ENCODE measurements at places on chromosomes 1 and 21.
A peak's percentile ranks its signal among the peaks of the same experiment; 100 is the strongest.

DNA sequence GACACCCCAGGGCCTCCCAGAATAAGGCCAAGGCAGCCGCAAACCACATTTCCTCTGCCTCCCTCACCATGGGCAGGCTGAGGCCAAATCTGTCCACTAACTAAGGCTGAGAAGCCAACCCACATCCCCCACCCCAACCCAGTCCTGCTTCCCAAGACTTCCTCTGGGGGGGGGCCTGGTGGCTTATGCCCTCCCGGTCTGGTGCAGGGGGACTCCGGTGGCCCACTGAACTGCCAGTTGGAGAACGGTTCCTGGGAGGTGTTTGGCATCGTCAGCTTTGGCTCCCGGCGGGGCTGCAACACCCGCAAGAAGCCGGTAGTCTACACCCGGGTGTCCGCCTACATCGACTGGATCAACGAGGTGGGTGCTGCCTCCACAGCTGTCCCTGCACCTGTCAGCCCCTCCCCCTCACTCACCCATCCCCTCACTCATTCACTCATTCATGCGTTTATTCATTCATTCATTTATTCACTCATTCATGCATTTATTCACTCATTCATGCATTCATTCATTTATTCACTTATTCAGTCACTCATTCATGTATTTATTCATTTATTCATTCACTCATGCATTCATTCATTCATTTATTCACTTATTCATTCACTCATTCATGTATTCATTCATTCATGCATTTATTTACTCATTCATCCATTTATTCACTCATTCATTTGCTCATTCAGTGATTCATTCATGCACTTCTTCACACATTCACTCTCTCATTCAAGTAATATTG is 7.3 kb downstream of the CTRC start:
- no peak for DNase-seq

- DNase-seq: no peak
Measured at GRCh38 chr1:99281105-99281504, 16.8 kb downstream of the PLPPR4 start.

DNA sequence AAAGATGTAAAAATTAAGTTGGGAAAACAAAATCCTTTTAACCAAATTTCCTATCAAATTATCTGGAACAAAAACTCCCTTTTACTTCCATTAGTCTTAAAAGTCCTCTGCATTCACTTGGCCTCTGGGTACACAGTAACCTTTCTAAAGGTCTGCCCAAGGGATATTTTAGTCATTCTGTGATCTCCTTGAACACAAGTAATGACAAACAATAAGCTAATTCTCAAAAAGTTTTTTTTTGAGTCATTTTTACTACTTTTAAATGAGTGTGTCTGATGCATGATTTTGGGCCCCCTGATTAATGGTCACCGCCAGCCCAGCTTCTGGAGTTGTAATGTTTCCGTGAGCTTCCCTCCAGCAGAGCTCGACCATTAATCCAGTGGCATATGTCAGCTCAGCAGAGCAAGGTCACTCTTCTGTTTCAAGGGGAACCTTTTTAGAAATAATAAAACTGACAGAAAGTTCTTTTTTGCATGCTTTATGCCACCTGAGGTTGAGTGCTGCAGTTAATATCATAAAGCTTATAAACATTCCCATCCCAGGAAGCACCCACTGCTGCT is 14.3 kb downstream of the SAMSN1 start:
- DNase-seq: no peak

GRCh38 chr1:38776466-38777065 is 83.0 kb downstream of the RRAGC start:
- DNase-seq: no peak

GRCh38 chr1:172465617-172466016 is 21.7 kb upstream of the PIGC start:
- no peak for DNase-seq

DNA sequence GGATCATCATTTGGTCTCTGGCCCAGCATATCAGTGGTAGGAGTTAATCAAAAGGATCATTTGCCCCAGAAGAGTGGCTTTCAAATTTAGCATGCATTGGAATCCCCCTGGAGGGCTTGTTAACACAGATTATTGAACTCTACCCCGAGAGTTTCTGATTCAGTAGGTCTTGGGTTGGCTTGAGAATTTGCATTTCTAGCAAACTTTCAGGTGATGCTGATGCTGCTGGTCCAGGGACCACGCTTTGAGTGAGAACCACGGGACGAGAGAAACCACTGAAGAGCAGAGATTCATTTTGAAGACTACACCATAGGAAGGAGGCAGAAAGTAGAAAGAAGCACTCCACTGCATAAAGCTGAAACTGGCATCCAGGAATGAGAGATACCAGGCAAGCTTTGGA is 81.3 kb upstream of the DUSP10 start:
- DNase-seq: no peak

GRCh38 chr1:9589144-9589718 is 520 bp downstream of the TMEM201 start:
- peak; percentile 34 for DNase-seq

DNA sequence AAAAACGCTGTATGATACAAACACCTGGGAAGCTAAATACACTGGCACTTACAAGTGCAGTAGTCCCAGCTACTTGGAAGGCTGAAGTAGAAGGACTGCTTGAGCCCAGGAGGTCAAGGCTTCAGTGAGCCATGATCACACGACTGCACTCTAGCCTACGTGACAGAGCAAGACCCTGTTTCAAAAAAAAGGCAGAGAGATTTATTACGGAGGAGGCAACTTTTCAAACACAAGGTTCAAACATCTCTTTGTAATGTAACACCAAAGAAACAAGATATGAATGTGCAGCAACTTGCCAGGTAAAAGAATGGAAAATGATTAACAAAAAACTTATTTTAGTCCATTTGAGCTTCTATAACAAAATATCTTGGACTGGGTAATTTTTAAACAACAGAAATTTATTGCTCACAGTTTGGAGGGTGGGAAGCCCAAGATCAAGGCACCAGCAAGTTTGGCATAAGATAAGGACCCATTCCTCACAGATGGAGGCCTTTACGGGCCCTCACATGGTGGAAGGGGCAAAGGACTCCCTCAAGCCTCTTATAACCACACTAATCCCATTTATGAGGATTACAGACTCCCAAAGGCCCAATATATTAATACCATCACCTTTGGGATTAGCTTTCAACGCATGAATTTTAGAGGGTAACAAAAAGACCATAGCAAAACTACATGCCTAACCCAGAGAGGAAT is 73.3 kb downstream of the EVI5 start:
- DNase-seq: no peak

GRCh38 chr1:167922023-167922422 is 8.1 kb upstream of the ADCY10 start:
- DNase-seq: peak; percentile 45

DNA sequence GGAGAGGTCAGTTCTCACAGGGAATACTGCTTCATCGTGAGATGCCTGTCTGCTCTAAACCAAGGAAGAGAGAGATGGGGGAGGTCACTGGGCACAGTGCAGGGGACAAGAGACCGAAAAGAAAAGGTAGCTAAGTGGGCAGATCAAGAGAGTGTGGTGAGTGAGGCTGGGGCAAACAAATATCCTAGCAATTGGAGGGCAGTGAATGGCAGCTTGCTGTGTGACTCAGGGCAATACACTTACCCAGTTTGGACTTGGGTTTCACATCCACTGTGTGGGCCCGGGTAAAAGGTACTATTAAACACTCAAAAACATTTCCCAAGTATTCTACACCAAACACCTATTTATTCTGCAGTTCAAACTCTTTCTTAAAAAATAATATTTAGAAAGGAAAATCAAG is 10.2 kb downstream of the PLXNA2 start:
- DNase-seq: no peak

DNA sequence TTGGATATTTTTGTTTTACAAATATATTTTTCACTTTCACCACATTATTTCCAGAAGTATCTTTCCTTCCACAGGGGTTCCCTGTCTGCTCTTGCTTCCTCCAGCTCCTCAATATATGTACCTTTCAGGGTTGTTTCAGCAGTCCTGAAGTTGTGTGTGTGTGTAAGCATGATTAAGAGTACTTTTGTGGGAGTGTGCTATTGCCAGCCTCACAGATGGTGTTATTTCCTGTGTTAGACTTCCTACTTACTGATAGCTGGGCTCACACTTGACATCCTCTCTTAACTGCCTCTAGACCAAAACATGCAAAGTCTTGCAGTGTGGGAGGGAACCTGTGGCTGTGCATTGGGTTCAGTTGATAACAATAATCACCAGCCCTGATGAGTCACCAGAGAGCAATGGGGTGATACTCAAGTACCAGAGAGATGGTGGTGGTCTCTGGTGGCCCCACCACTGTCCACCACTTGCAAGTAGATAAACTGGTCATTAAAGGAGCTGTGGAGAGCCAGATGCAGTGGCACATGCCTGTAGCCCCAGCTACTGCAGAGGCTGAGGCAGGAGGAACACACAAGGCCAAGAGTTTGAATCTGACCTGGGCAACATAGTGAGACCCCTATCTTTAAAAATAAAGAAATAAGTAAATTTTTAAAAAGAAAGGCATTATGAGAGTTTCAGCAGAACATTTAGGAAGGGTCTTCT is 126.7 kb downstream of the NR5A2 start:
- DNase-seq: peak; percentile 34

- no peak for DNase-seq
Measured at GRCh38 chr1:93490357-93490756, 42.4 kb downstream of the FNBP1L start.

DNA sequence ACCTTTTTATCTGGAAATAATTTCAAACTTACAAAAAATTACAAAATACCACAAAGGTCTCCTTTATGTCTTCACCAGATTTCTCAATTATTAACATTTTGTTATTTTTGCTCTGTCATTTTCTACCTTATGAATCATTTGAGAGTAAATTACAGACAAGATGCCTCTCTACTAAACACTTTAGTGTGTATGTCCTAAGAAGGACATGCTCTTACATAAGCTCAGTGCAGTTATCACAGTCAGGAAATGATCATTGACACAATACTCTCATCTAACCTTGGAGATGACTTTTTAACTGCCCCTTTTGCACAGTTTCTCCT is 378.9 kb upstream of the RUNX1 start:
- peak; percentile 11 for DNase-seq

DNA sequence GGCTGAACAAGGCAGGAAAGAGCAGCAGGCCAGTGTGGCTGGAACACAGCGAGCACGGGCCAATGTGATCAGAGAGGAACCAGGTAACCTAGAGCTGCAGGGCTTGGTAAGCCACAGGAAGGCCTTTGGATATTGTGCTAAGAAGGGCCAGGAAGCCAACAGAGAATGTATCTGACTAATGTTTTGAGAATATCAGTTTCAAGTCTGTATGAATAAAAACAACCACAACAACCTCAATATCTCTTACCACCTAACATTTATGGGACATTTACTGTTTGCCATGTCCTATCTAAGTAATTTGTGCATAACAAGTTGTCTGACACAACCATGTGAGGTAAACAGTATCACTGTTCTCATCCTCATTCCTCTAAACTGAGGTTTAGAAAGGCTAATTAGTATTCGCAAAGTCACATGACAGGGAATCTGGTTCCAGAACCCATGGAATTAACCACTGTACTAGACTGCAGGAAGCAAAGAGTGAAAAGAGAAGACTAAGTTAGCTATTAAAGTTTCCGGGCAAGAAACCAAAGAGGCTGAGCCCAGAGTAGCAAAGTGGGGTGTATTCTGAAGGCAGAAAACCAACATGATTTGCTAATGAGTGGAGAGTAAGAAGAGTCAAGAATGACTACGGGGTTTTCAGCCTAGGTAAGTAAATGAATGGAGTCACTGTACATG is 38.9 kb downstream of the SPRTN start:
- DNase-seq: no peak

DNA sequence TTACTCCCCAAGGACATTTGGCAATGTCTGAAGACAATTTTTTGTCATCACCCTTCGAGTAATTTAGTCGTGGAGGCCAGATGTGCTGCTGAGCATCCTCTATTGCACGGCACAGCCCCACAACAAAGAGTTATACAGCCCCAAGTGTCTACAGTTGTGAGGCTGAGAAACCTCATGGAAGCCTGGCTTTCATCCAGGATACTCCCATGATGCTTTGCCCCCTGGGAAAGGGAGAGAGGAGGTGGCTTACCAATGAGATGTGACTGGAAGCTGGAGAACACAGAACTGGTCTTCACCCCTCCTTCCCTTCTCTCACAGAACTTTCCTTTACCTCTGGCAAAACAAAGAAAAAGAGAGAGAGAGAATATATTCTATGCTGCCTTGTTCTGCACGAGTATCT is 150.9 kb upstream of the VAMP3 start:
- DNase-seq: no peak

- peak; percentile 11 for DNase-seq
Measured at GRCh38 chr1:59718064-59718988, 96.4 kb upstream of the HOOK1 start.

- DNase-seq: peak; percentile 42
Measured at GRCh38 chr1:108533351-108534083, 26.4 kb upstream of the EEIG2 start.

All from epithelial cell of esophagus (primary cell).